Pons (tissue), 1 donor: ENCODE measurements at places on chromosomes 4 and X.

GRCh38 chr4:91472046-91472445, 831.7 kb upstream of the GRID2 start:
- DNase-seq, result no peak

GRCh38 chr4:6747294-6748051, 31.5 kb downstream of the BLOC1S4 start:
- no peak for DNase-seq

DNA sequence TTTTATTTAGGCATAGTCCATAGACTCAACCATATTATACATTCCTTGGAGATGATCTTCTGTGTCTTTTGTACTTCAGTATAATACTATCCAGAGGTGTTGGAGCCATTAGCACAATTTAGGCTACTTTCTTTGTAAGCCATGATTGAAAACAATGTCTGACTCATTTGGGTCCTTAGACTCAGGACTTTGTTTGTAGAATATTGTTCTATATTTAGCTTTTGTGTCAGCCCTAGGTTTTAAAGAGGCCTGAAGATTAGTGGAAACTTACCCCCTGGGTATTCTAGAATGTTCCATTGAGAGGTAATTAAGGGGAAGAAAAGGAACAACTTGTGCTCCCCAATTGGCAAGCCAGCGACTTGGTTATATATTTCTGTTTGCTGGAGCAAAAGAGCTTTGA, 145.2 kb upstream of the SCML1 start:
- DNase-seq, result no peak

DNA sequence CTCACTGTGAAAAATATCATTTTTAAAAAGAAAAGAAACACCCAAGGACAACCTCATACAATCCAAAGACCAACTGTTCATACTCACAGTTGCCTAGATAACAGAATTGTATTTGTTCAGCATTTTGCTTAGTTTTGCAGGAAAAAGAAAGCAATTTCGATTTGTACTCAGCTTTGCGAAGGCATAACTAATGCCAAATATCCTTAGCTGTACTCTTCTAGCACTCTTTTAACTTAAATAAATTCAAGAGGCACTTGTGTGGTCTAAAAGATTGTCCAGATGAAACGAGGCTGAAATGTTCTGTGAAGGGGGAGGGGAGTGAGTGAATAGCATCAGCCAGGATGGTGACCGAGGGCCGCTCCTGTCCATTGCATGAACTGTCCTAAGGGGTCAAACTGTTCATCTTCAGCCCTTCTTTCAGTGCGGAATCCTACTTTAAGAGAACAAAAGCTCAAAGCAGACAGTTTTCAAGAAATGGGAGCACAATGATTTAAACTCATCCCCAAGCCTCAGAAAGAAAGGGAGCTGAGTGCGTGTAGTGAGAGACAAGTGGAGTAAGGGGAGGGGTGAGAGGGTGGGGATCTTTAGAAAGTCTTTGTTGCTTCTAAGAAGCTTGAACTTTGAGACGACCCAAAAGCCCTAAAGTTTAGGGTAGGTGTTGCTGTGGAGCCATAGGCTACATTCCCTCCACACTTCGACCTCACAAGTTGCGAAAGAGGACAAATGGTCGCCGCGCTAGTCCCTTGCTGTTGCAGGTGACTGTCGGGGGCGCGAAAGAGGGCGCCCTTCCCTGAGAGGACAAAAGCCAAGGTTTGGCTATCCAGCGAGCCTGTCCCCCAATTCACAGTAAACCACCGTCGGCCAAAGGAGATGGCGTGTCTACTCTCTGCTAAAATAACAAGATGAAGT, 4.0 kb upstream of the NEUROG2 start:
- no peak for DNase-seq
